NCI-H460 (cell line): ENCODE measurements at places on chromosomes 1 and 21. TPM values are rescaled to one million over a fixed set of nuclear protein-coding genes. Genes with fewer than 3 reads are reported as not detected.
A peak's percentile ranks its signal among the peaks of the same experiment; 100 is the strongest.

Gene FCGR3A
- not detected in 2 replicates for total RNA-seq

GRCh38 chr1:230515451-230516145, 89.5 kb upstream of the PGBD5 start:
- no peak for DNase-seq

DNA sequence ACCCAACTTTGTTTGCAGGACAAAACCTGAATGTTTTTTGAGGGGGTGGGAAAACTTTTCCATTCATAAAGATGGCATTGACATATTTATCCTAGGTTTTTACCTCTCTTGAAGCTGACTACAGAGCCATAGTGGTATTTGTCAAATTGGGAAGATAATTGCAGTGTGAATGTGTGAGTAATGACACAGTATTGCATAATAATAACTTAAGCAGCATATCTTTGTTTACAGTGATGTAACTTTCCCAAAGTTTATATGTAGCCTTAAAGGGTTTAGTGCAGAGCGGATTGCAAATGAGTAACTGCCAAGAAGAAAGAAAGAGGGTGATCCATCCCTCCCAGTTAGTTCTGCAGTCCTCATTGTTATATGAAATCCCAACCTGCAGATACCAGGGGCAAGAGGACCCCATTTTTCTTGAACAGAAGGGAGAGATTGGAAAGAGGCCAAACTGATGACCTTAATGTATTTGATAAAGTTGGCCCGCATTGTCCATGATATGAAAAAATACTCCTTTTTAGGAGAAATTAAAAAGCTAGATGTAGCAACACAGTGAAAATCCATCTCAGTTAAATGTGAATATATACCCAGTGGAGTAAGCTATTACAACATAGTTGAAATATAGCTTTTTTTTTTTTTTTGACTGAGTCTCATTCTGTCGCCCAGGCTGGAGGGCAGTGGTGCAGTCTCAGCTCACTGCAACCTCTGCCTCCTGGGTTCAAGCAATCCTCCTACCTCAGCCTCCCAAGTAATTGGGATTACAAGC, 23.7 kb upstream of the NFIA start:
- no peak for DNase-seq

GRCh38 chr21:42255825-42256224, 36.9 kb downstream of the ABCG1 start:
- no peak for DNase-seq

GRCh38 chr1:246726881-246727280, 2.7 kb downstream of the SCCPDH start:
- DNase-seq, result peak; percentile 92

Gene AGT
- total RNA-seq, result not detected in 2 replicates

- no peak for DNase-seq
These were observed 19.3 kb downstream of the RSBN1 start for GRCh38 chr1:113792986-113793385.

DNA sequence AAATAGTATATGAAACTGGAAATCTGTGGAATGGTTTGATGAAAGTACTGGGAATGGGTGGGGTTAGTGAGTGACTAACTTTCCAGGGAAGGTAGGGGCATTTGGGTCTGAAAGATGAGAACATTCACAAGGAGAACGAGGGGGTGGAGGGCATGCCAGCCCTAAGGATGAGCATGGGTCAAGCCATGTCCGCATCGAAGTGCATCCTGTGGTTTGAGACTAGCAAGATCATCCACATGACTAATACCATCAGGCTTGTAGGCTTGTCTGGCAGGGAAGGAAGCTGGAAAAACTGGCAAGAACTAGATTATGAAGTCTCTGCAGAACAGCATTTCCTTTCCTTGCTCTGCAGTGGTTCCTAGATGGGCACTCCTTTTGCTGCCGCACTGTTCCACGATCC, 70.4 kb upstream of the UBE2U start:
- DNase-seq, result no peak

DNA sequence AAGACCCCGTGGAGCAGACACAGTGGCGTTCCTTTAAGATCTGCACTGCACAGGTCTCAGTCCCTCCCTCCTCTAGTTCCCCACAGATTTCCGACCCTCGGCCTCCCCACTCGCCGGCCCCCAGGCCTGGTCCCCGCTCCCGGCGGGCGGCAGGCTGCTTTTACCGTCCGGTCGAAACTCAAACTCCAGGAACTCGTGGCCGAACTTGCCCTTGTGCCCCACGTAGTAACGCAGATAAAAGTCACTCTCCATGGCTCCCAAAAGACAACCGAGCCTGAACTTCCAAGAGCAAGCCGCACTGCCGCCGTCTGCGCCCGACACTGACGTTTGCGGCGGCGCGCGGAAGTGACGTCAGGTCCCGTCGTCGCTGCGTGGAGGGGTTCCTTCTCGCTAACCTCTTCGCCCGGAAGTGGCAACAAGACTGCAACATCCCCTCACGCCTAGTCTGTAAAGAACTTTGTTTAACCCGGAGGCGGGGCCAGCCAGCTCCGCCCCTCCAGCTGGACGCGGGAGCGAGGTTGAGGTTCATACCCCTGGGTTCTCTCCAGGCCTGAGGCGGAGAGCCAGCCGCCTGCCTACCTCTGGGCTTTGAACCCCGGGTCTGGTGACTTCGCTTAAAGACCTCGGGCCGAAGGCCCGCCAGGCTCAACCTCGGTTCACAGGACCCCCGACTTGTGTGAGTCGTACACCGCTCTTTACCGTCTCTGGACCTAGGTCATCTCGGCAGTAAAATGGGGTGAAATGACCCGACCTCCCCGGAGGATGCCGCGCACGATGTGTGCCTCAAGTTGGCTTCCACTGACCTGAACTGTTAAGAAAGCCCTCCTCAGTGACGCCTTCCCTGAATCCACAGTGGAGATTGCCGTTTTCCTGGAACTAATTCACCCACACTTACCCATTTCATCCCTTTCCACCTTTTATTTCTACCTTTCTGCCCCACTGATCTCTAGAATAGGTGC, at the start of gene MAGOH:
TSS of gene MAGOH (minus strand) at position 322 of the 959 bp plus-strand sequence. CDS start at position 252, 70 bp downstream.
- DNase-seq, result peak; percentile 91

DNA sequence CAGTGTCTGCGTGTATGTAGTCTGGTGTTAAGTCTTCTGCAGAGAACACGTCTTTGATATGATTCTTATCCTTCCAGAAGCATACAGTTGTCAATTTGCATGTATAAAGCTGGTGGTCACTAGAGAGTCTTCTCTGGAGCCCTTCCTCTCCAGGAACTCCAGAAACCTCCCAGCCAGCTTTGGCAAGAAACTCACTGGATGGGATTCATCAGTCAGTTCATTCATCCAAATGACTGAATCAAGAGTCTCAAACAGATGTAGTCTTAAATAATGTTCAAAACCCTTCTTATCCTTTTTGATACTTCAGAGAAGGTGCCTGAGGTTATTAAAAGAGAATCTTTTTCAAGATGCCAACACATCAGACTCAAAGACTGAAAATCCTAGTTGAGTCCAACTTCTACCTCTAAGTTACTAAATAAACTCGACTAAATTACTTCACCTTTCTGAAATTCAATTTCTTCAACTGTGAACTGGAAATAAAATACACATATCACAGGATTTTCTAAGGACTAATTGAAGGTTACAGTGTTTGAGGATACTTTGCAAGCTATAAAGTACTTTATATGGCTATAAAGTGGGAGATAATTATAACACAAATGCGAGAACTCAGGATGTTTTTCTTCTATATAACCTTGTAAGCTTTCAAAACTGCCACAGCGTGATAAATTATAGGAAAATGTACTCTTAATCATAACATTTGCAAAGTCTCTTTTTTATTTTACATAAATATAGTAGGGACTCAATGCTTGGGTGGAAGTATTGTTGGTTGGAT, 252.4 kb downstream of the FGGY start:
- DNase-seq, result no peak

GRCh38 chr1:187053876-187054275, 225.1 kb downstream of the PLA2G4A start:
- no peak for DNase-seq

DNA sequence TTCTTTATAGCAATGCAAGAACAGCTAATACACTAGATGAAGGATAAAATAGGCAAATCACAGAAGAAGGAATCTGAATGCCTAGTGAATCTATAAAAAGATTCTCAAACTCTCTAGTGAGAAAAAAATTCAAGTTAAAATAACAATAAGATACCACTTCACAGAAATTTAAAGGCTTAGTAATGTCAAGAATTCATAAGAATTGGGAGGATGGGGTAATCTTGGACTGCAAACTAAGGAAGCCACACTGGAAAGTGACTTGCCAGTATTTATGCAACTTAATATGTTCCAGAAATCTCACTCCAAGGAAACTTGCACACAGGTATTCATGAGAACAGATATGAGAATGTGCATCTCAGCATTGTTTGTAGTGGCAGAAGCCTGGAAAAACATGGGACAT, 38.9 kb upstream of the PRRC2C start:
- no peak for DNase-seq

DNA sequence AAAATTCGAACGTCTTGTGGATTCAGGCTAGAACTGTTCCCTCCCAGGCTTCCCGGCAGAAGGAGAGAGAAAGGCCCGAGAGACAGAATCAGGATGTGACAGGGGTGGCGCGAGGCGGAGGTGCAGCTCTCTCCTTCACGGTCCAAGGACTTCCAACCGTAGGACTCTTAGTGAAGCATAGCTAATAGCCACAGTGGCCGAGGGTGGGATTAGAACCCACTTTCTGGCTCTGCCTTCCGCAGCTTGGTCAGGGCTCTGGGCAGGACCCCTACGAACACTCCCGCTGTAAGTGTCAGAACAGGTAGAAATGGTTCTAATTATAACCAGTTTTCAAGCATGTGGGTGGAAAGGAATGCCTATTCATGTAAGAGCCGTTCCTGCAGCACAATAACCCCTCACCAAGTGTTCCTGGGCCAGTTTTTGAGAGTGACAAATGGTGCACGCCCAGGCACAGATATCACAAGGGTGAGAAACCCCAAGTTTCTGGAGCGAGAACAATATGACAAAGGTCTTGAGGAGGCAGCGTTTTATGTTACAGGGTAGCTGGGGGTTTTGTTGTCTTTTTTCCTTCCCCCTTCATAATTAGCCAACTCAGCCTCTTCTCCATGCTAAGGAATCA, 86.4 kb downstream of the SYF2 start:
- no peak for DNase-seq

Gene CNTN2
- 0.20 TPM in 1 of 2 replicates, not detected in the other for total RNA-seq

Gene NECTIN4
- 0.55 and 1.0 TPM in 2 replicates for total RNA-seq

GRCh38 chr1:9785406-9785805, 38.4 kb downstream of the CLSTN1 start:
- DNase-seq, result no peak

DNA sequence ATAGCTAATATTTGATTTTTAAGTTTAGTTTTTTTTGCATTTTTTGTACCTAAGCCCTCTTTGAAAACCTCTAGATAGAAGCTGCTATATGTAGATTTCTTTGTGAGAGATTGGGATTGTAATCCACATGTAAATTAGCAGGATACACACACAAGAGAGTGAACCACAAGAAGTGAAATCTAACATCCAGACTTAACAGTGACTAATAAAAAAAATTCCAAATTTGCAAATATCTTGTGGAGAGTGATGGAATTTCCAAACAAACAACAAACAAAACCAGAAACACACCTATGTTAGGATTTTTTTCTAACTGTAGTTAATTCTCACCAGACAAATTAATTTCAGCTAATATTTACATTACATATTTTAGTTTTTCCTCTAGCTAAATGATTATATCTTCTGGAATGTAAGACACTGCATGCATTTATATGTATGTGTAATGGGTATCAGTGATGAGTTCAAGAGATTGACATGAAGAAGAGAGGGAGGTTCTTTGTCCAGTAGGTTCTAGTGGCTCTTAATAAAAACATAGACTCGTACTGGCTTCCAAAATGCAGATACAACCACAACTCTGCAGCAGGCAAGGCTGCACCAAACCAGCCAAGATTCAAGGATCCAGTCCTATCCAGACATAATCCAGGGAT, 12.8 kb downstream of the CLDN17 start:
- DNase-seq, result no peak

GRCh38 chr21:35509001-35509704, 460.1 kb upstream of the RUNX1 start:
- DNase-seq, result no peak

Gene LCE1F
- total RNA-seq, result not detected in 2 replicates

DNA sequence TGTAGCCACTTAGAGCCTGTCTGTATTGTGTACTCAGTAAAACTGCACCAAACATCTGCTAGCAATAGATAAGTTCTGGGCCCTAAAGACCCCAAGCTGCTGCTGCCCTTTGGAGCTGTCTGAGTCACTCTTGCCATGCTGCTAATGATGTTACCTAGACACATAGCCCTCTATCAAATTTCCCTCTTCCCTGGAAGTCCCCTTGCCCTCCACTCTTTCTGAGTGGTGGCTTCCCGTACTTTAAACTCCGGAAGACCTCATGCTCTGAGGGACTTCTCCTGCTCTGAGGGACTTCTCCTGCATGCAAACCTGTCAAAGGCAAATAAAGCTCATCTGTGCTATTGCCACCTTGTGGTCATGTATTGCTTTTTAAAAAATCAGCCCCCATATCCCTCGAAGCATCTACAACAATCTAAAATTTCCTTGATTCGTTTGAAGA, 34.0 kb downstream of the FH start:
- DNase-seq, result peak; percentile 35

GRCh38 chr1:31662463-31662862, 17.8 kb upstream of the PEF1 start:
- no peak for DNase-seq

Gene GABRD
- total RNA-seq, result not detected in 2 replicates

GRCh38 chr21:32587651-32588050, 2.3 kb upstream of the TCP10L start:
- DNase-seq, result no peak

- DNase-seq, result no peak
These were observed 17.0 kb upstream of the ALDH4A1 start for GRCh38 chr1:18919197-18919905.

GRCh38 chr1:79692519-79692918, 686.0 kb upstream of the ADGRL4 start:
- no peak for DNase-seq

Gene CTTNBP2NL
- 9.4 and 10.7 TPM in 2 replicates for total RNA-seq

- DNase-seq, result no peak
These were observed 1423.9 kb upstream of the PRMT6 start for GRCh38 chr1:105632342-105633196.

Gene LCE2C
- not detected in 2 replicates for total RNA-seq

DNA sequence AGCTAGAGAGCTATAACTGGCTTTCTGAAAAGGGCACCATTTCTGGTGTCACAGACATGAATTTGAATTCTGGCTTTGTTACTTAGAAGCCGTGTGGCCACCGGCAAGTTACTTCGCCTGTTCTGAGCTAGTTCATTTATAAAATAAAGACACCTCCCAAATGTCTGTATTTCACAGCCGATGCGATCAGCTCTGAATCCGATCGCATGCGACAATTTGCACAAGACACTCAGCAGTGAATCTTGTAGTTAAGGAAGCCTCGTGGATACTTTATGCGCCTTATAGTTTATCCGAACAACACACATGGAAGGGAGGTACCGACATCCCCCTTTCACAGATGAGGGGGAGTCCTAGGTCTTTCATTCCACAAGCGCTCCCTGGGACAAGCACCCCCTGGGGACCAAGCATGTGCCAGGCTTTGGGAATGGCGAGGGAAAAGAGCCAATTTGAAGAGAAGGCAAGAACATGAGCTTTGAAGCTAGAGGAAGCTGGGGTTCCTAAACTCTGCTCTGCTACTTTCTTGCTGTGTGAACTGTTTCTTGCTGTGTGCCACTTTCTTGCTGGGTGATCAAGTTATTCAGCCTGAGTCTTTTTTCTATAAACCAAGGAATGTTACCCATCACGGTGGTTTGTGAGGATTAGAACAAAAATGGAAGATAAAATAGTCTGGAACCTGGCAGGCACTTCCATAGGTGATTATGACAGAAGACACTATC, 3.9 kb downstream of the ID3 start:
- DNase-seq, result no peak
